ENCODE measurements at places on chromosomes 6 and 20.

DNA sequence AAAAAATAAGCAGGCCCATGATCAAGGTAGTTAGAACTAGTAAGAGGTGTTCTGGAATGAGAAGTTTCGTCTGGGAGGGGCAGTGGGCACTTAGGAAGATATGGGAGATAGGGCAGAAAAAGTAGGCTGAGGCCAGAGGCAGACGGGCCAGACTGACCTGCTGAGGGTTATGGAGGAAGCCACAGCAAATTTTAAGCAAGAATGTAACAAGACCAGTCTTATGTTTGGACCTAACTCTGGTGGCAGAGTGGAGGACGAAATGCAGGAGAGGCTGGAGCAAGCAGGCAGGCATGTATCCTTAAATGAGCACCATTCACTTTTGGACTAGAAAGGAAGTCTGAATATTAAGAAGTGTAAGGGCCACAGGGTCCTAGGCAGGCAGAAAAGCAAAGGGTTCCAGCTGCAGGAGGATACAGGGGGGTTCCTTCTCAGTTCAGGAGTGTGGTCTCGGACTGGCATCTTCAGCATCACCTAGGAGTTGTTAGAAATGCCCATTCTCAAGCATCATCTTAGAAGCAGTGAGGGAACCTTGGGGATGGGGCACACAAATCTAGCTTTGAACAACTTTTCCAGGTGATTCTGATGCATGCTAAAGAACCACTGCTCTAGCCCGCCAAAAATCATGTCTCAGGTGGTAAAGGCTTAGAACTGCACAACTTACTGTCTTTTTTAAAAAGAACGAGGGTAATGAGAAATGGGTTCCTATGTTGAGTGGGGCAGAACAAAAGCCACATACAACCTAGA is 1.7 kb upstream of the DSTN start:
- DNase-seq: no peak

DNA sequence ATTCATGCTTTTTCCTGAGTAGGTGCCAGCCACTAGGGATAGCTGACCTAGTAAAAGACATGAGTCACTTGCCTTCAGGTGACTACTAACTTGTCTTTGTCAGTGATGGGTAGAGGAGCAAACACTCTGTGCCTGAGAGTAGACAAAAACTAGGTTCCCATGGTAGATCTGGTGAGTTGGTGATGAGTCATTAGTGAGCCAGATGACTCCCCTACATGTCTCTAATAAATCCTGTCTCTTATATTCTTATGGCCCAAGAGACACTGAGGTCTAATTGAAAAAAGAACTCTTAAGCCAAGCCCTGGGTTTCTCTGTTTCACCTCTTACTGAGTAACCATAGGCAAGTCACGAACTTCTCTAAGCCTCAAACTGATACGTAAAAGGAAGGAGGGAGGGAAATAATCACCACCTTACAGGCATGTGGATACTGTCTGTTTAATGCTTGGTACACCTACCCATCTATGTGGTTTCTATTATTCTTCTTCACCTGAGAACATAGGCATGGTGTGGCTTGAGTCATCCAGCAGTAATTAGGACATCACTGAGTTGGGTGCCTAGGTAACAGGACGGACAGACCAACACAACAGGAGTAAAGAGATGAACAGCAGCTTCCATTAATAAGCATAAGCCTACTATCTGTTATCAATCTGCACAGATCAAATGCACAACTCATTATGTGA is 20.3 kb downstream of the TTPAL start:
- no peak for DNase-seq

DNA sequence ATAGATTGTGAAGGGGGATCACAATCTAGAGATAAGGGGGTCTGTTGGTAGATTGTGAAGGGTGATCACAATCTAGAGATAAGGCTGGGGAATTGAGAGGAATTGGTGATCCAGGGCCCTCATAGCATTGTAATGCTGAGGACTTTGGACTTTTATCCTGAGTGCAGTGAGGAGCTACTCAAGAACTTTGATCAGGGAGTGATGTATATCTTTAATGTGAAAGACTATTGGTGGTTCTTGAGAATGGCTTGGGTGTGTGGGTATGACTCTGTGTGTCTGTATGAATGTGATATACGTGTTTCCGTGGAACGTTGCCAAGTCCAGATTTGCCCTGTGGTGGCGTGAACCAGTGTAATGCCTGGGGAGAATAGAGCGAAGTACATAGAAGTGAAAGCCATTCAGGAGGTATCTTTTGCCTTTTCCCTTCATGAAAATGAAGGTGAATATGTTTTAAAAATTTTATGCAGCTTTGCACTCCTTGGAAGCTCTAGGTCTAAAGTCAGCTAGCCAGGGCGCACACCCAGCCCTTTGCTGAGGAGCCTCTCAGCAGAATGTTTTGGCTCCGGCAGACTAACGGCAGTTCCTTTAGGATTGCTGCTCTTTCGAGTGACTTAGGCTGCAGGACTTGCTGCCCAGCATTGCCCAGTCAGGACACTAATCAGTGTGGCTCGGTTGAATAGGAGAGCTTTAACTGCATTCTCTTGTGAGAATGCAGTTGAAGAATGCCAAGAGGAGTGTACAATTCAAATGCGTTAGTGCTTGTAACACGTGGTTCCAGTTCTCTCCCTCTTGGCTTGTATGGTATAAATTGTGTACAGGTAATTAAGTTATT is 3.5 kb downstream of the ZFAND3 start:
- DNase-seq: no peak

- DNase-seq: no peak
Observed at GRCh38 chr6:134630508-134631121, 312.7 kb upstream of the SGK1 start.

DNA sequence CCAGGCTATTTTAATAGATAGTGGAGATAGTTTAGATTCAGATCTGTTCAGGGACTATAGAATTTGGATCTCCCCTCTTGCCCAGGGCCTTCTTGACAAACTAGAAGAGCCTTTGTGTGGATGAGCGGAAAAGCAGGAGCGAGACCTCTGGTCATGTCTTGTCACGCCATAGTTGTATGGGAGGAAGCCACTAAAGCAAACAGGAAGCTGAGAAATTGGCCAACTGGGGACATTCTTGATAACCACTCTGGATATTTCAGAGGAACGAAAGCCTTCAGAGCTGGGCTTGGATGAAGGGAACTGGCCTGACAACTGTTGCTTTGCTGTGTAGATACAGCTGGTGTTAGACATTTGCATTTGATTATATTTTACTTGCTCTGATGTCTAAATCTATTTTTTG is 54.1 kb upstream of the EXOC2 start:
- DNase-seq: no peak

GRCh38 chr6:114783083-114783482 is 440.3 kb upstream of the HS3ST5 start:
- DNase-seq: no peak

DNA sequence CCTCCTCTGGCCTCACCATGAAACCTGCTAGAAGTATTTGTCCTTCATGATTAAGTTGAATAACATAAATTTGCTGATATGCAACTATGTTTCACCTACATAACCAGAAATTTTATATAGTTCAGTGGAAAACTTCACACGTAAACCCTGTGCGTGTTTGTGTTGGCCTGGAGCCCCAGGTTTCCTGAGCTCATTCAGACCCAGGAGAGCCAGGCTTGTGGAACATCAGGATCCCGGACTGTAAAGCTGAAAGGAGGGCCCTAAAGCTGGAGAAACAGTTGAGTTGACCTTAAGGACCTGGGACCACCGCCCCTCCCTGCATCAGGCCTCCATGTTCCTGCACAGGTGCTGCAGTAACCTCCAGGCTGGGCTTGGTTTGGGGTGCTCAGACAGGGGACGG is 3.1 kb upstream of the SPATS1 start:
- no peak for DNase-seq

DNA sequence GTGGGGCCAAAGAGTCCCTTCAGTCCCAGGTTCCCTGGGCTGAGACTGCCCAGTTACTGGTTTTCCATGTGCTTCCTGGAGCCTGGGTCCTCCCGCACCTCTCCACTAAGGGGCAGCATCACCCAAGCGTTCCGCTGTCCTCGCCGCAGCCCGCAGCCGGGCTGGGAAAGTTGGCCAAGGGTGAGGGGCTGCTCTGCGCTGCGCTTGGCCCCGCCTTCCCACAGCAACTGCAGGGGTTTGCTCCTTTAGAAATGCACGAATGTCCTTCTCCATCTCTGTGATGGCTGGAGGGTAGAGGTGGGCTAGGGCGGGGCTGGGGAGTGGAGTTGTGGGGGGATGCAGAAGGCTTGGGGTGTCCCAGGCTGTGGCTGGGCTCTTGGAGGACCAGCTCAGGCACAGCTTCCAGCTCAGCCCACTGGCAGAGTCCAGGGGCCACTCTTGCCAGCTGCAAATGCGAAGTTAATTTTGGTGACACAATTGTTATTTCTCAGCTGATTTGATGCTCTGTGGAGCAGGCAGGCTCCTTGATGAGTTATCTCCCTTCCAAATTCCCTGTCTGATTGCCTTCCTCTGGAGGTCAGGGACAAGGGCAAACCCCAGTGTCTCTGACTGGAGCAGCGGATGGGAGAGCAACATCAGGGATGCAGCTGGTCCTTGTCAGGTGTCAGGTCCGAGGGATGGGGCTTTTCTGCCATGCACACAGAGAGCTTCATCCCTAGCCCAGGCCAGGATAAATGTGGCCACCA is 63.2 kb downstream of the NOL4L start:
- peak; percentile 71 for DNase-seq

- peak; percentile 77 for DNase-seq
Observed at GRCh38 chr20:1894951-1895673, at the start of gene SIRPA. SIRPA (plus strand) TSS chr20:1895407; CDS start chr20:1895448, 41 bp downstream.

- no peak for DNase-seq
Observed at GRCh38 chr6:72712910-72713309, 91.0 kb downstream of the KCNQ5 start.

- no peak for DNase-seq
Observed at GRCh38 chr6:52162940-52163908, 23.0 kb upstream of the IL17A start.

GRCh38 chr20:2353231-2353630 is 27.5 kb upstream of the TGM6 start:
- DNase-seq: no peak

DNA sequence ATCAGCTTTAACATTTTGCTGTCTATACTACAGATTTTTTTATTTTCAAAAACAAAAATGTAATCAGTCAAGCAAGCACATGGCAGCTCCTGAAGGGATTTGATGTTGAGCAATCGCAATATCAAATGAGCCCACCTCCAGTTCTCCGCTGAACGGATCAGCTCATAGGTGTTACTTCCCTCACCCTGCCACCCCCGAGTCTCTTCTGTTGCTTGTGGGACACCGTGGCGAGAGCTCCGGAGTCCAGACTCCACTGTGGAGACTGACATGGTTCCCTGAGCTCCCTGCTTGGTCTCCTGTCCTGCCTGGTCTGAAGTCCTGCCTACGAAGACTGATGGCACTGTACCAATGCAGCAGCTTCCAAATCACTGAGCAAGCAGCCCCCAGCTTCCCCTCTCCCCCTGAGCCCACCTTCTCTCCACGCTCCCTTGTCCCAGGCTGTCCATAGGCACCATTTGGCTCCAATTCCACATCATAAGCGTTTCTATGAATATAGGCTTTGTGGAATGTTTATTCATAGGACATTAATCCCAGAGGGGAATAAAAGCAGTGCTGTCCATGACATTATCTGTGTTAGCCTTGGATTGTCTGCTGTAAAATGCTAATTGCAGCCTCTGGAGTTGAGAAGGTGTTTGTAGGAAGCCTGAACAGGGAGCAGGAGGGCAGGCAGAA is 162.2 kb downstream of the LY86 start:
- DNase-seq: no peak

DNA sequence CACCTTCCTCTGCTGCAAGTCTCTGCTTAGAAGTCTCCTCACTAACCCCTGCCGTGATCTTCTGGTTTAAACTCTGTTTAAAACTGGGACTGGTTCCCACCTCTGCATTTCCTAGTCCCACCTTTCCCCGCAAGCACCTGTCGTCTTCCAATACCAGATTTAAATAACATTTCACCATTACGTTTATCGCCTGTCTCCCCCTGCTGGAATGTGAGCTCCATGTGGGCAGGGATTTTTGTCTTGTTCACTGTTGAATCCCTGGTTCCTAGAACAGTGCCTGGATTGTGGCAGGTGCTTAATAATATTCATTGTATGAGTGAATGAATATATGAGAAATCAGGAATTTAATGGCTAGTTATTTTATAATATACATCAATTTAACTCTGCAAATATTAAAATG is 2.7 kb downstream of the GUCA1A start:
- DNase-seq: no peak

GRCh38 chr6:157440171-157440570 is 59.2 kb downstream of the ZDHHC14 start:
- DNase-seq: no peak

- DNase-seq: no peak
Observed at GRCh38 chr20:61940491-61940890, 125.2 kb downstream of the TAF4 start.

GRCh38 chr6:15539722-15540270 is 123.0 kb downstream of the DTNBP1 start:
- DNase-seq: no peak

All from C1 segment of cervical spinal cord (tissue), 14 donors.